ENCODE measurements at places on chromosomes 1 and 21.

DNA sequence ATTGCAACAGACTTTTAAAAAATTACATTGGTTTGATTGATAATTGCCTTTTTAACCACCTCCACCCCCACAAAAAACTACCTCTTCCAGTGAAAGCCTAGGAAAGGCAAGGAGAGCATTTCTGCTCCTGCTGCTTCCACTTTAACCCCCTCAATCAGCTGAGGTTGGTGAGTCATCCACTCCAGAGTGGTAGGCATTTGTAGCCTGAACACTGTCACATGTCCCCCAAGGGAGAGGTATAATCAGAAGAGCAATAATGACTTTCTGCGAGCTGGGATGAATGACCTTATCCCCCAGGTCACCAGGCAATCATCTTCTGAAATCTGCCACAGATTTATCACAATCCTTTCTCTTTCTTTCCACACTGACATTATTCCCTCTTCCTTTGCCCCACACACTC is 126.6 kb upstream of the CAMK1G start:
- peak; percentile 9 for DNase-seq

GRCh38 chr21:35282944-35283343 is 233.8 kb upstream of the RUNX1 start:
- no peak for DNase-seq

- DNase-seq = no peak
Observed at GRCh38 chr1:168467452-168467851, 76.3 kb downstream of the XCL2 start.

GRCh38 chr1:42037586-42037985 is 115.6 kb upstream of the GUCA2B start:
- DNase-seq = no peak

- DNase-seq = no peak
Observed at GRCh38 chr1:44568128-44568900, 106.0 kb downstream of the TMEM53 start.

DNA sequence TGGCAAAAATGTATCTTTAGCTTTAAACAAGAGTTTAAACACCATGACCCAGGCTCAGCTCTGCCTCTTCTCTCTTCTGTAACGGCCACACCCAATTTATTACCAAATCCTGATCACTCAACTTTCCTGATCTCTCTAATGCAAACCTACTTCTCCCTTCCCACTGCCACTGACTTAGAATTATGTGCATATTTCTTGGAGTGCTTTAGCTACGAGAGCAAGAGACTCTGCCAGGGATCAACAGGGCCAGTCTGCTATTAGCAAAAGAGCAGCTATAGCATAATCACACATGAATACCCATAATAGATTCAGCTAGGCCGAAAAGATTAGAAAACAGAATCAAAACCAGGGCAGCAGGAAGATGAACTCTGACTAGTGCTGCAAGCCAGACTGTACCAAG is 215.5 kb downstream of the MRPL39 start:
- DNase-seq = no peak

- DNase-seq = peak; percentile 19
Observed at GRCh38 chr1:228735871-228736586, 750 bp downstream of the RHOU start.

DNA sequence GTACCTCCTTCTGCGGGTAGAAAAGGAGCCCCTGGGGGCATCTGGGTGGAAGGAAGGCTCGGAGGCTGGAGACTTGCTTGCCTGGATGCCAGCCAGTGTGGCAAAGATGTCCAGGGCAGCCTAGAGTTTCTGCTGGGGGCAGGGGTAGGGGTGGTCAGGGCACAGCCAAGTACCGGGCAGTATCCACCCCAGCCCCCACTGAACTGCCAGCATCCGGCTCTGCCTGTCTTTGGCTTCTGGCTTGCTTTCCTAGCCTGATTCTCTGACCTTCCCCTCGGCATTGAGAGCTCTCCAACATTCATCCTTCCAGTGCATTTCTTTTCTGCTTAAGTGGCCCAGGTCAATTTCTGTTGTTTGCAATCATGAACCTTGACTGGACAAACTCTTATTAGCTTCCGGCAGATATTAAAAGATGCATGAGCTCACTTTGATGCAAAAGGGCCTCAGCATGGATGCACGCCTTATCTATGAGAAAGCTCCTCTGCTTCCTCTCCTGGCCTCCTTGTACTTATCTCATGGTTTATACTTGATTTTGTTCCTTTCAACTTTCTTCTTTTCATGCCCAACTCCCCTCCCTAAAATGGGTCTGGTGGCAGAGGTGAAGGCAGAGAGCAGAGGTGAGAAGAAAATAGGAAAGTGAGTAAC is 116.9 kb downstream of the HLCS start:
- DNase-seq = no peak

- DNase-seq = no peak
Observed at GRCh38 chr1:234583755-234584419, 26.1 kb downstream of the IRF2BP2 start.

DNA sequence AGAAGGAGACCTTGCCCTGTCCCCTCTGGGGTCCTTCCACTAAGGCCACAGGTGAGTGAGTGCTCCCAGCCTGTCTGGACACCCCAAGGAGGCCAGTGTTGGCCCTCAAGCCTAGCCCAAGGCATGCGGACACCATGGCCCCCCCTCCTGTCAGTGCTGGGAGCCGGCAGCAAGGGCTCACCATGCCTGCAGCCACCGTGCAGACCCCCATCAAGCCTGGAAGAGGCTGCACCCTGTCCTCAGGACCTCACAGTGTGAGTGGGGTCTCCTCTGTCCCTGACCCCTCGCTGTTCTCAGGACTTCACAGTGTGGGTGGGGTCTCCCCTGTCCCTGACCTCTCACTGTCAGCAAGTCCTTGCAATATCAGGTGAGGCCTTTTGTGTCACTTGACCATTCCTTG is 33.2 kb upstream of the PRSS38 start:
- no peak for DNase-seq

GRCh38 chr1:166221316-166221715 is 54.5 kb upstream of the FAM78B start:
- no peak for DNase-seq

DNA sequence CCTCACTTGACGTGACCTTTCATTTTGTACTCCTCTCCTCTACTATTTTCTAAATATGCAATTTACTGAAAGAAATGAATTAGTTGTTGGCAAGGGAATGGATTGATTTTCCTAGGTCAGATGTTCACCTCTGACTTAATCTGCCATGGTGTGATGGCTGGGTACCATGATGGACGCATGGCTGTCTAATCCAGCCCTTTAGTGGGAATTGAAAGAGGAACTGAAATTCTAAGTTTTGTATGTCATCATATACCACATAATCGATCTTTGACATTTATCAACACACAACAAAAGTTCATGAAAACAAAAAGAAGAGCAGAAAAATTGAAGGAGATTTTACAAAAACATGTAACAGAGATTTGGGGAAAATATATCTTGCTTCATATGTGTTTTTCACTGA is 331.3 kb upstream of the SNX7 start:
- no peak for DNase-seq

DNA sequence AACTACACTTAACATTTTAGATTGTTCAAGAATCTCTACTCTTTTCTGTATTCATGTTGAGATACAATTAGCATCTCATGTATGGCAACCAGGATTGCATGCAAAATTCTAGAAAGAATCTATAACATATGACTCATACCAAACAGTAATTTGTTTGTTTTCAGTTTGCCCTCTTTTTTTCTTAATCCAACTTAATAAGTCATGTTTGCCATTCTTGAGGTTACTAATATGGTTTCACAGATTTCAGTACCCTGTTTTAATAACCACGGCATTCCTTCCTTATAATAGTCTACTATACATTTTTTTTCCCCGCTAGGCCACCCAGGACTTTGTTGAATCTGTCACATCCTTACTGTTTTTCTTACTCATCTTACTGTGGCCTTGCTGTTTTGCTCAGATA is 140.8 kb downstream of the FMN2 start:
- DNase-seq = peak; percentile 96

DNA sequence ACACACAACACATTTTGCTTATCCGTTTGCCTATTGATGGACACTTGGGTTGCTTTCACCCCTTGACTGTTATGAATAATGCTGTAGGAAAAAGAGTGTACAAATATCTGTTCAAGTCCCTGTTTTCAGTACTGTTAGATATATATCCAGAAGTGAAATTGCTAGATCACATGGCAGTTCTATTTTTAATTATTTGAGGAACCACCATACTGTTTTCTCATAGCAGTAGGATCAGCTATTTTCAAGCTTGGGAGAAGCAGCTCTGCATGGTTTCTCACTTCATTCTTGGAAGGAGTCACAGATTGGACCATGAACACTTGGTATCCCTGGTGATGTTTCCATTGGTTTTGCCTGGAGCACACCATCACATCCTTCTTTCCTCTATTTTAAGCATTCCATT is 114.4 kb upstream of the ZP4 start:
- DNase-seq = no peak

- DNase-seq = peak; percentile 90
Observed at GRCh38 chr1:174789399-174789798, 210.3 kb upstream of the CACYBP start.

- no peak for DNase-seq
Observed at GRCh38 chr1:54463259-54464030, 57.3 kb upstream of the SSBP3 start.

- DNase-seq = no peak
Observed at GRCh38 chr1:154499446-154499845, 2.6 kb upstream of the TDRD10 start.

DNA sequence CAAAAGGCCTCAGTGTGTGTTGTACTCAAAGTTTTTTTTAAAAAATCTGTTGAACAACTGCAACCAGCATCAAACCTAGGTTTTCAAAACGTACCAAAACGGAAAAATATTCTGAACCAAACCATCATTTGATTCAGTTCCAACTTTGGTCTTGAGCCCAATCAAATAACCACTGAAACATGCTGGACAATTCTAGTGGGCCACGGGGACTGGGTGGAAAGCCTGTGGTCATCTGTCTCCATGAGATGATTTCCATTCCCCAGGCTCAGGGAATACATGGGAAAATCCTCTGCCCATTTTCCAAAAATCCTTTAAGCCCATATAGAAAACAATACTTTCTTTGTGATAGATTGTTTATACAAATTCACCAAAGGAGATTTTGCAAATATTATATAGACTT is 22.5 kb downstream of the ITPKB start:
- DNase-seq = no peak

- DNase-seq = no peak
Observed at GRCh38 chr1:198340139-198340538, 183.3 kb downstream of the NEK7 start.

DNA sequence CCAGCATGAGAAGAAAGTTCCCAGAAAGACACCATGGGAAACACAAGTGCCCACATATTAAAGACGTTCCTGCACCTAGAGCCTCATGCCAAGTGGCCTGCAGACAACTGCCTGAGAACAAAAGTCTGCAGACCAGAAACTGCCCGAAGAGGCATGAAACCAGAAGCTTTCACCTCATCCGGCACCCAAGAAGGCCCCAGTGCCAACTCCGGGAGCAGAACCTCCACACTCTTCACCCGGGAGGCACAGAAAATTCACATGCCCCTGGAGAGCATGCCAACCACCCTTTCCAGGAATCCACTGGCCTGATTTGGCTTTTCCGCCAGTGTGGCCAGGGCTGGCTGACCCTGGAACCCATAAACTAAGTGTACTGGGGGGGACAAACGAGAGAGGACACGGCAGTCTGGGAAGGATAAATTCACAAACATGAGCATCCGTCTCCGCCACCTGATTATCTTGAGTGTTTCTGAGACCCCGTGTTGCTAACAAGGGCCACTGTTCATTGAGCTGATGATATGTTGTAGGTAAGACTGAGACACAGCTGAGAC is 6.8 kb downstream of the TFF2 start:
- DNase-seq = no peak

GRCh38 chr1:152679459-152679858 is 4.4 kb downstream of the LCE2C start:
- no peak for DNase-seq

- DNase-seq = no peak
Observed at GRCh38 chr1:165420655-165421054, 24.3 kb downstream of the RXRG start.

DNA sequence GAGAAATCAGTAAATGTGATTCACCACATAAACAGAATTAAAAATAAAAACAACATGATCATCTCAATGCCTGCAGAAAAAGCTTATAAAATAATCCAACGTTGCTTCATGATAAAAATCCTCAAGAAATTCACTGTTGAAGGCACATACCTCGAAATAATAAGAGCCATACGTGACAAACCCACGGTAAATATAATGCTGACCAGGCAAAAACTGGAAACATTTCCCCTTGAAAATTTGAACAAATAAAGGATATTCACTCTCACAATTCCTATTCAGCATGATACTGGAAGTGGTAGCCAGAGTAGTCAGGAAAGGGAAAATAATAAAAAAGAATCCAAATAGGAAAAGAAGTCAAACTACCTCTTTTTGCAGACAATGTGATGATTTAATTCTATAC is 148.8 kb downstream of the BRINP3 start:
- DNase-seq = no peak

- DNase-seq = no peak
Observed at GRCh38 chr1:94582565-94582964, 41.0 kb upstream of the F3 start.

DNA sequence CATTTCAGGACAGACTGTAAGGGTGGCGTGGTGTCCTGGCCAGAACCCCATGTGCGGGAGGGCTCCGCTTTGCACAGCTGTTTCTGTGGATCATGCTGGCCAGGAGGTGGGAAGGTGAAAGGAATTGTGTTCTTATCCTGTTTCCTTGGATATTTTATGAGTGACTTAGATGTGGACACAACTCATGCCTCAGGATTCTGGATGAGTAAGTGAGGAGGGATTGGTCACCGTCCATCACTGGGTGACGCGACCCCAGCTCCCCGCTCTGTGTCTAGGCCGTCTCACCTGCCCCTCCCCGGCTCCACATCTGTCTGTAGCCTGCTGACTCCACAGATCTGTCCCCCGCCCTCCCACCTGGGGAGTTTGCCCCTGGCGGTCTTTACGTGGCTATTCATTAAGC is 48.8 kb downstream of the PIK3CD start:
- peak; percentile 80 for DNase-seq

DNA sequence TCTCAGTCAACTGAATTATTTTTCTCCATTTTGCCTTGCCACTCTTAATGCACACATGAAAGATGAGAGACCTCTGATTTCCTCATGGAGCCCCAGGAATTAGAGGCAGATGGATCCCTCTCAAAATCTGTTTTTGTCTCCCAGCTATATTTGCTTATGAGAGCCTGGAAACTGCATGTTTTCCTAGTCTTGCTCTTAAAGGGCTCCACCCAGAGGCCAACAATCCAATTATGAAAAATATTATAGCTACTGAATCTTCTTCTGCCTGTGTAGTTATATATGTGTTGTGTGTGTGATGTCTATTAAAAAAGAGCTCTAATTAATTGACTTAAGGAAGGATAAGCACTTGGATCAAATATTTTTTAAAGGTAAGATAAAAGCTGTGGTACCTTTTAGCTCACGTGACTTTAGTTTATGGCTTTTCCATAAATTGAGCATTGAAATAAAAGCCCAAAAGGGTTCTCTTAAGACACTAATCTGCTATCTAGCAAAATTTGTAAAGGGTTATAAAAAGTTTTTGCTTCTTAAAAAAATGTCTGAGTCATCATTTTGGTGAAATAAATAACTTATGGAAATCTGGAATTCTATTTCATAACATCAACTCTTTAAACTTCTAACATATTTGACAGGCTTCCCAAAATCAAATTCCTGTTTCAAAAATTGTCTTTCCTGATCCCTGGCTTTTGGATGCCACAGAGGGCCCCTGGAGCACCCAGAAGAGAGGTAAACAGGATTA is 31.2 kb upstream of the TSPEAR start:
- no peak for DNase-seq

- DNase-seq = no peak
Observed at GRCh38 chr1:9889411-9889810, 20.7 kb downstream of the CTNNBIP1 start.
